ENCODE measurements at places on chromosomes 11 and 22. TPM values are rescaled to one million over a fixed set of nuclear protein-coding genes. Genes with fewer than 3 reads are reported as not detected.

The IL17REL gene
- total RNA-seq = not detected

The MS4A15 gene
- not detected for total RNA-seq

The OR8G1 gene
- total RNA-seq = not detected

The LYVE1 gene
- total RNA-seq = 3.3 TPM

The GGTLC2 gene
- not detected for total RNA-seq

The ACAD8 gene
- total RNA-seq = 16.8 TPM

The POTEH gene
- not detected for total RNA-seq

The KIF18A gene
- total RNA-seq = 7.8 TPM

The TOMM22 gene
- total RNA-seq = 51.5 TPM

The CHCHD10 gene
- total RNA-seq = 5.5 TPM

The ANGPTL5 gene
- 0.92 TPM for total RNA-seq

The OOSP3 gene
- not detected for total RNA-seq

The DUSP8 gene
- total RNA-seq = 0.40 TPM

The OR8D1 gene
- not detected for total RNA-seq

The KRTAP5-7 gene
- not detected for total RNA-seq

The KCNA4 gene
- not detected for total RNA-seq

The ZP1 gene
- total RNA-seq = not detected

The POU2F3 gene
- not detected for total RNA-seq

The C11orf91 gene
- 0.19 TPM for total RNA-seq

All from aortic smooth muscle cell (primary cell).